Amniotic epithelial cell (primary cell): ENCODE measurements at places on chromosomes 2 and 18.

DNA sequence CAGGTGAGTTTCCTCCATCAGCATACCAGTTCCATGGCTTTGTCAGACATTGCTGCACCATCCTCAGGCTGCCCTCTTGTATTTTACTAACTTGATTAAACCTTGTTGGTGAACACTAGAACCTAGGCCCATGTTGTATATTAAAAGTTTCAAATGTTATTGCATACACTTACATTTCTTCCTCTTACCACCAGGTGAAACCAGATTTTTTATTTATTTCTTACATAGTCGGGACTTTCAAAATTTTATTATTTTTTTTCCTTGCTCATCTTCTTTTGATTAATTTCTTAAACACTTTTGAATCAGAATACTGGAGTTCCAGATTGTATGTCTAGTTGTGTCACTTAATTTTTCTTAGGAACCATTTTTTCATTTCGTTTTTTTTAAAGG lies 5.9 kb downstream of the CERS6 start:
- no peak for DNase-seq

DNA sequence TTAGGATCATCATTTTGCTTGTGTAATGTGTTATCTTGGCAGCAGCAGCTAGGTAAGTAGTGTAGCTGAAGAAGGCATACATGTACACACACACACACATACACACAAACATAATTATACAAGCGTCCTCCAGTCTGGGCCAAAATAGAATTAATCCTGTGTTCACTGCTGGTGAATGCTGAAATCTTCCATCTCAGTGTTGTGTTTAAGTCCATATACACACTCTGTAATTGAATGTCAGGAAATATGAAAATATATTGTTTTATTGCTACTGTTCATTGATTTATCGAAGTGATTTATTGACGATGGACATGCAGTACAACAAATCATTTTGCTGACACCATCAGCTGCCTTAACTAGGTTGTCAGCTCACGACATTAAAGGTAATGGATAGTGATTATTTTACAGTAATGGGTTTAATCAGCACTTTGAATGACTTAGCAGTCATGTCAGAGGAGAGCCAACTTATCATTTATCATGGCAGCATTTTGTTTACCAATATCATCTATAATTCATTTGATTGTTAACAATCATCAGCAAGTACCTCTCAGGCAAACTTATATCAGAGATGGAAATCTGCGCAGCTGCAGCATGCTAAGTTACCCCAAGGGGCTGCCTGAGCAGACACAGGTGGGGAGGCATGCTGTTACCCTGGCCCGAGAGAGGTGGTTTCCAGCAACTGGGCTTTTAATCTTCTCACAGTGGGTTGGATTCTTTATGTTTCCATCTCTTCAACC lies 83.7 kb upstream of the FSHR start:
- DNase-seq = no peak

GRCh38 chr2:69315160-69315761 lies 71.8 kb downstream of the GFPT1 start:
- no peak for DNase-seq

GRCh38 chr2:126792993-126793392 lies 105.7 kb upstream of the TEX51 start:
- no peak for DNase-seq

DNA sequence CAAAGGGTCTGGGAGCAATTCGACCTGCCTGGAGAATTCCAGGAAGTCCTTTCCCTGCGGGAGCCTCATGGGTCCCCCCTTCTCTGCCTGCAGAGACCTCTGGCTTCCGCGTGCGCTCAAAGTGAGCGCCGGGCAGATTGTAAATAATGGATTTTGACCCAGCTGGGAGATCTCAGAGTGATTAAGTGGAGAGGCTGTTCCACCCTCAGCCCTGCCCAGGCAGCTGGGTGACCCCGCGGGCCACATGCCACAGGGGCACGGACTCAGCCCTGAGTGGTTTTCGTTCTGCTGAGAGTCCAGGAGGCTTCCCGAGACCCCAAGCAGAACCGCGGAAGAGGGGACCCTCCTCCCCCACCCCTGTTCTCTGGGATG lies 1.2 kb downstream of the KCNG2 start:
- peak; percentile 7 for DNase-seq

GRCh38 chr2:168622559-168622958 lies 166.5 kb downstream of the CERS6 start:
- DNase-seq = no peak

GRCh38 chr2:138123741-138124140 lies 159.5 kb downstream of the HNMT start:
- DNase-seq = no peak

DNA sequence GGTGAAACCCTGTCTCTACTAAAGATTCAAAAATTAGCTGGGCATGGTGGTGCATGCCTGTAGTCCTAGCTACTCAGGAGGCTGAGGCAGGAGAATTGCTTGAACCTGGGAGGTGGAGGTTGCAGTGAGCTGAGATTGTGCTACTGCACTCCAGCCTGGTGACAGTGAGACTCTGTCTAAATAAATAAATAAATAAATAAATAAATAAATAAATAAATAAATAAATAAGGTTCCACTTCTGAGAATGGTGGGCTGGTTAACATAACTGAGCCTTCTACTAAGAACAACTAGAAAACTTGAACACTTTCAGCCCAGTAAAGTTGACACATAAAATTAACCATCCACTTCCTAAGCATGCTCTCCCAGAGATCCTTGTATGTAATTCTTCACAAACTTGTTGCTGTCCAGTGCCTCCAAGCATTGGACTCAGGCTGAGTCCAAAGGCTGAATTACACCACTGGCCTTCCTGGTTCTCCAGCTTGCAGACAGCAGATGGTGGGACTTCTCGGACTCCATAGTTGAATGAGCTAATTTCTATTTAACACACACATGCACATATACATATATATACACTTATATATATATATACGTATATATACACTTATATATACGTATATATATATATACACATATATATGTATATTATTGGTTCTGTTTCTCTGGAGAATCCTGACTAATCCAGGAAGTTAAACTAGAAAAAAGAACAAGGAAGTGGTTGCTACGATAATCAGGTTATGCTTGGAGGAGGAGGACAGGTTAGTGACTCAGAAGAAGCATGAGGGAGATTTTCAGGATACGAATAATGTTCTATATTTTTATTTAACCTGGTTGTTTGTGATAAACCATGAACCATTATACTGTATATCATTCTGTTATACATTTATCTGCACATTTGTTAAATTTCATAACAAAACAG lies 348.8 kb downstream of the METTL4 start:
- peak; percentile 43 for DNase-seq

DNA sequence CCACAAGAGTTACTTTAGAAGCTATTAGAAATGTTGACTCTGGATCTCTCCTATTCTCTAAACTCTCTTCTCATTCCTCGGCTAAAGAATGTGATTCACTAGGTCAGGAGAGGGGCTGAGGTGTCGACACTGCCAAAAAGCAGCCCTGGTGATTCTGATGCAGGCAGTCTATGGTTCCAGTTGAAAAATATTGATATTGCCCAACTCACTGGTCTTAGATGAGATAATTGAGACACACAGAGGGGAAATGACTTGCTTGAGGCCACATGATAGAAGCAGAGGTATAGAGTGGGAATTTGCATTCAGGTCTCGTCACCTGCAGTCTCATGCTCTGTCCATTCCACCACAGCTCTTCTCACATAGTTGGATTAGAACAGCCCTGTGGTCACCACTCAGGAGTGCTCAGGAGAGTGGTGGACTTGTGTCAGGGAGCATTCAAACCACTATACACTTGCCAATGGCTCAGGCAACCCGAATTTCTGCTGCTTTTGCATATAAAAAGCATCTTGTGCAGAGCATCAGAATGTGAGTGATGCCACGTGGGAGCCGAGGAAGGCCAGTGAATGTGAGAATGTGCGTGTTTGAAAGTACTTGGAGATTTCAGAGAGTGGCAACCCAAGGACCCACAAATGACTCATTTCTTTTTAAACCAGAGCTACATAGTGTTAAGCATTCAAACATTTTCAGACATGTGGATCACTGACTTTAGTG lies 65.1 kb upstream of the CTLA4 start:
- DNase-seq = peak; percentile 93

- no peak for DNase-seq
Measured at GRCh38 chr2:191287820-191288219, 42.6 kb downstream of the MYO1B start.

DNA sequence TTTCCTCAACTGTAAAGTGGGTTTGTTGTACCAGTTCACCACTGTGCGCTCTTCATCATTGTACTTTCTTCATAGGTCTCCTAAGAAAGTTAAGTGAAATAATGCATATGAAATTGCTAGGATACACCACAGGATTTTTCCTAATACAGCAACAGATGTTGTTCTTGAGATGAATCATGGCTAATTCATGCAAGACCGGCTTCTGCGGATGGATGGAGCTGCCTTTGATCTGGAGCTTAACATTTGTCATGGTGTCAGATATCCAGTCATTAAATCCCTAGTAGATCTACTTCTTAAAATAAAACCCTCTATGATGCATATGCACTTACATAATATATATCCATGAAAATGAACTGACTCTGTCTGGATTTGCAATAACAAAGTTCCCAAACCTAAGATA lies 114.1 kb downstream of the COL6A3 start:
- peak; percentile 100 for DNase-seq
